ENCODE measurements at places on chromosomes 12 and 14. TPM values are rescaled to one million over a fixed set of nuclear protein-coding genes. Genes with fewer than 3 reads are reported as not detected.

DNA sequence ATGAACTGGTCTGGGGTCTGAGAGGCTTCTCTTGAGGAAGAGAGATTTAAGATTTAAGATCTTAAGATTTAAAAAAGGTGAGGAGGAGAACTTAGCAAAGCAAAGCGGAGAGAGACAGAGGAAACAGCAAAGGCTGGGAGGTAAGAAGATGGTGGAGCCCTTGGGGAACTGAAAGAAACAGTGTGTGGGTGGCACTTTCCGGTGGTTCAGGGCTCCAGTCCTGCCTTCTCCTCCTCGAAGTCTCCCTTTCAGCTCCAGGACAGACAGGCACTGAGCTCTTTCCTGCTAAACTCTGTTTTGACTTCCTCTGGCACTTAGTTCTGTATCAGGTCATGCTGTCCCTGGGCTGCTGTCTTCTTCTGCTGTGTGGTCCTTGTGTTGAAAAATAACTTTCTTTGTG is 298.7 kb upstream of the SRRM4 start:
- no peak for DNase-seq

- DNase-seq, result no peak
Measured at GRCh38 chr12:5177731-5178130, 134.1 kb downstream of the KCNA5 start.

DNA sequence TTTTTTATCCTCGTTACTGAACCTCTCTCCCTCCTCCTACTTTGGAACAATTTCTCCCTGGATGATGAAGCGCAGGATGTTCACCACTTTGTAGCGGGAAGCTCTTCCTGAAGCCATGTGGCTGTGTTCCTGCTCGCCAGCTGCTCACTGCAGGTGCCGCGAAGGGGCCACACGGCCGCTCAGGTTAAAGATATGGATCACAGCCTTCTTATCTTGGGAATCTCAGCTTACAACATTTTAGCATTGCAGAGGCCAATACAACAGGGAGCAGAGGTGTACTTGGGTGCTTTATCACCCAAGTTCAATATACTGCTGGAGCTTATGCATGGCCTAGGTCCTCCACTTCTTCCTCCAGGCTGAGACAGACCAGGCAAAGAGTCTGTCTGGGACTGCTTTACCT is 201.2 kb upstream of the G2E3 start:
- no peak for DNase-seq

DNA sequence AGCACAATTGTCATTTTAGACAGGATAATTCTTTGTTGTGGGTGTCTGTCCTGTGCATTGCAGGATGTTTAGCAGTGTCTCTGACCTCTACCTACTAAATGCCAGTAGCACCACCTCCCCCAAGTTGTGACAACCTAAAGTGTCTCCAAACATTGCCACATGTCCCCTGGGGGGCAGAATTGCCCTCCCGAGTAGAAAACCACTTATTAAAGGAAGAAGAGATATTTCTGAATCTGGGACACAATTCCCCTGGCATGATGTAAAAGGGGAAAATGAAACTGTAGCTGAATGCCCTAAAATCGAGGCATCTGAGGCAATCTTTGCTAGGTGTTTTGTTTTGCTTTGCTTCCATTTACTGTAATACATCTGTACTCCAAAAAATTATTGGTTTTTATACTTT is 116.8 kb upstream of the NAP1L1 start:
- no peak for DNase-seq

MMP14 gene
- 20.3 TPM for total RNA-seq
